ENCODE measurements at places on chromosomes 12 and 14.

- DNase-seq = no peak
Measured at GRCh38 chr12:111600205-111600642, 1.1 kb upstream of the ATXN2 start.

GRCh38 chr14:94588311-94588710 is 7.1 kb downstream of the SERPINA5 start:
- no peak for DNase-seq

DNA sequence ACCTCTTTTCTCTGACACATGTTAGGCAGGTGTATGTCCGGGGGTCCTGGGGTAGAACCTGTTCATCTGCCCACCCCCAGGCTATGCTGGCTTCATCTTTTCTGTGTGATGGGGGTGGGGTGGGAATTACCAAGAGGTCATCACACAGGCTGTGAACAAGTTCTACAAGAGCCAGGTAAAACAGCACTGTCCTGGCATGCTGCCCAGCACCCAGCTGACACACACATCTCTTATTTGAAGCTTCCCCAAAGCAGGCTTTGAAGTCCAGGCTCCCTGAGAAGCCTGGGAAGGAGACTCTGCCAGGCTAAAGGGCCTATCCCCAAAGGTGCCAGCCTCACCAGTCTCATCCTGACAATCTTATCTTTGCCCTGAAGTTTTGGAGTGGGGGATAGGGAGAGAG is 141.1 kb downstream of the ALG10 start:
- no peak for DNase-seq

GRCh38 chr12:50032854-50033581 is 7.7 kb upstream of the RACGAP1 start:
- DNase-seq = no peak

DNA sequence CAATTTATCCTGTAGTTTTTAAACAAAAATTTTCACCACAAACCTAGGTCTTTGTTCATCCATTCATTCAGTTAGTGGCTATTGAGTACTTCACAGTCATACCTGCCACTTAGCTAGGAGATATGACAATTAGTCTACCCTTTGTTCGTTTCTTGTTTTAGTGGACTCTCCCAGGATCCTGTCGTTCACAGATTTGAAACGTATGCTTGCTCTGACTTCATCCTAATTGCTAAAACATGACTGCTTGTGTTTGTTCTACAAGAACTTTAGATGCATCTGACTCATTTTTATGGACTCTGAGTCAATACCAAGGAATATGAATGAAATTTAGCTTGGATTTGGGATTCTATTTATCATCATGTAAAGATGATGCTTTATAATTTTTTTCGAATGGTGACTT is 69.5 kb downstream of the TBC1D30 start:
- no peak for DNase-seq

- DNase-seq = no peak
Measured at GRCh38 chr14:82422230-82422629, 888.6 kb upstream of the SEL1L start.

GRCh38 chr12:46386877-46387629 is 14.5 kb upstream of the SLC38A2 start:
- no peak for DNase-seq

DNA sequence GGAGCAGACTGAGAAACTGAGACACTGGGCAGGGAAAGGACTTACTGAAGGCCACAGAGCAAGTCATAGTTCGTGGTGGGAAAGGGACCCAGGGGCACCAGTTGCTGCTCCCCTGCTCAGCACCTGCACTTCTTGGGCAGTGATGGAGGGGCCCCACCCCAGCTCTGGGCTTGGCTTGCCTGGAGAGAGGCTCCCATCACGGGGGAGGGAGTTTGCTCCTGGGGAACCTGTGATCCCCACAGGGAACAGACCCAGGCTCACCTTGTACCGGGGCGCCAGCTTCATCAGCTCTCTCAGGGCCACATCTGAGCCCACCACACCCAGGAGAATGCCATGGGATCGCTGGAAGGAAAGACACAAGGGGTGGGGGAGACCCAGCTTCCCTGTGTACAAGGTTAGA is 39.8 kb downstream of the CACNA2D4 start:
- no peak for DNase-seq

GRCh38 chr12:82874945-82875344 is 188.2 kb downstream of the TMTC2 start:
- no peak for DNase-seq

DNA sequence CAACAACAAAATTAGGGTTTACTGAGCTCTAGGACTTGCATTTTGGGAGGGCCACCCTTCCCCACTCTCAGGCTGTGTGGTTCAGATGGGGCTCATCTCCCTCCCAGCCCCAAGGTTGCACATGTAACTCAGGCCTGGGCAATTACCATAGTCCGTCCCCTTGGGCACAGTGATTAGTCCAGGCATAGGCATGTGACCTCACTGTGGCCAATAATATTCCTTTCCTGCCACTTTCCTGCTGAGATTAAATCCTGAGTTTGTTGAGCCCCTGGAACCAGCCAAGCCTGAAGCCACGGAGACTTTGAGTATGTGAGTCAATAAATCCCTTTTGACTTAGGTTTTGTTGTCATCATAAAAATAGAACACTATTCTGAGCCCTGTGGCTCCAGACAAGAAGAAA is 113.0 kb downstream of the AACS start:
- no peak for DNase-seq

- no peak for DNase-seq
Measured at GRCh38 chr14:31745741-31746140, 184.5 kb downstream of the NUBPL start.

- DNase-seq = no peak
Measured at GRCh38 chr12:123723011-123723410, 10.9 kb downstream of the ATP6V0A2 start.

Measured in activated CD4-positive, alpha-beta T cell treated with anti-CD3 and anti-CD28 coated beads, Interleukin-2, amount 50 U/mL, for 4 hours (primary cell).